ENCODE measurements at places on chromosomes 16 and 17.
A peak's percentile ranks its signal among the peaks of the same experiment; 100 is the strongest.

DNA sequence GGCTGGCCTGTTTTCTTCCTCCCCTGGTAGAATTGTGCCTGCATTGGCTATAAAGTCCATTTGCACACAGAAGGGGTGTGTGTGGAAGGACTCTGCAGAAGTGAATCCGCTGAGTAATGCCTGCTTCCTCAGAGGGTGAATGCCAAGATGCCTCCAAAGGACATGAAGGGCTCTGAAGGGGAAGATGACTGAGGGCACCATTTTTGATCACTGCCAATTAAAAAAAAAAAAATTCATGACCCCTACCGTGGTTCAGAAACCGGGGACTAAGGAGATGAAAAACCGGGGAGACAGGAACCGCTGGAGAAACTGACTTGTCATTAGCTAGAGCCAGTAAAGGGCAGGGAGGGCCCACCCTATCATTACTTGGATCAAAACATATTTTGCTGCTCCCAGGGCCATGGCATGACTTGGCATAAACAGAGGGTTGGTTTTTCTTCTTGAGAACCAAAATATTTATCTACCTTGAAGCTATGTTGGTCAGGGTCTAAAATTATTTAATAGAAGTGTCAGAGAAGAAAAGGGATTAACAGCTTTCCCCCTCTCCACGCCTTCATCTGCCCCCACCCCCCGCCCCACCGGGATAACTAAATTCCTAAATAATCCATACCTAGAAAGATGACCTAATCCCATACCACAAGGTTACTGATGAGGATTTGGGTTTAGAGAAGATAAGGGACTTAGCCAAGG is 3.6 kb upstream of the USP7 start:
- no peak for DNase-seq

DNA sequence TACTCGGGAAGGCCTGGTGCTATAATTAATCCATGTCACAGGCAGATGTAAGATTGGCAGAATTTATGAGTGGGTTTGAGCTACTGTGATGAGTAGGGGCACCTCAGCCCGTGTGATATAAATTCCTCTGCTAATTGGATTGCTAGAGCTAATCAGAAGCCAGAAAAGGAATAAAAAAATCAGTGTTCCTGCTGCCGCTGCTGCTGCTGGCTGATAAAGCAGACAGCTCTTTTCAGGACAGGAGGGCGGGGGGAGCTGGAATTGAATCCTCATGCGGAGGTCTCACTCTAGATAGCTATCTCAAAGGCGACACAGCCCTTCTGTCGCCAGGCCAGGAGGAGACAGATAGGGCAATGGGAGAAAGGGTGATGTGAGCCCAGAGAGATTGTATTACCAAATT is 182.7 kb upstream of the ZFHX3 start:
- no peak for DNase-seq

DNA sequence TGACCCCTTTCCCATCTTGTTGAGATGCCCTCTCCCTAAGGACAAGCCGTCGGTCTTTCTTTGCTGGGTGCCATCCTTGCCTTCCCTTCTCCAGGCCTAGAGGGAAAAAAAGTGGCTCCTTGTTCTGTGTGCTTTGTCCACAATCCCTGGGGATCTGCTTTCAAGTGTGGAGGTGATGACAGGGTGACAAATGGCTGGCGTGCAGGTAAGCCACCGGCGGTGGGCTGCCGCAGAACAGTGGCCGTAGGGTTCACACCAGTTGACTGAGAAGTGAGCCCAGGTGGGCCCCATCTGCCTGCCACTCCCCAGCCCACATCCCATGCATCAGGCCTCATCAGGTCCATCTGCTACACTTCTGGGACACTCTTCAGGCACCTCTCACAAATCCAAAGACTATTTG is 11.4 kb upstream of the CALB2 start:
- DNase-seq, result no peak

DNA sequence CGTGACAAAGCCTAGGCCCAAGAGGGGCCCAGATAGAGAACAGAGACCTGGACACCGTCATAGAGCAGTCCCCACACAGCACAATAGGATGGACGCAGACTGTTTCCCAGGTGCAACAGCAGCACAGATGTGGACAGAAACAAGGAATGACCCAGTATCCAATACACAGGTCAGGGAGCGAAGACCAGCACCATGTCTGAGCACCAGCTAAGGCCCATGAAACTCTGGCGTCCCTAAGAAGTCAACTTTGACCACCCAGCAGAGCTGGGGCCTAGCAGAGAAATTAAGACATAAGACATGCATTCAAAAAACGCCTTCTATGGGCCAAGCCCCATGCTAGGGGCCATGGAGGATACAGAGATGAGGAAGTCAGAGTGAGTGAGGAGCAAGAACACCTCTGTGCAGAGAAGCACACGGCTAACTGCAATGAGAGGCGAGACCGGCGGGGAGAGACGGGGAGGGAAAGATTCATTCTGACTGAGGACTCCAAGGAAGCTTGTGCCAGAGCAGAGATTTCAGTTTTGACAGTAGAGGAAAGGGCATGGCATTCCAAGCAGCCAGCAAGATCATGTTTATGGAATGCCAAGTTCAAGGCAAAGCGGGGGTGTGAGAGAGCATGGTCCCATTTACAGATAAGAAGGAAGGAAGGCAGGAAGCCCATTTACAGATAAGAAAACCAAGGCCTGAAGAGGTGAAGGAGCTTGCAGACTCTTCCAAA is 50.8 kb downstream of the PITPNM3 start:
- peak; percentile 48 for DNase-seq

DNA sequence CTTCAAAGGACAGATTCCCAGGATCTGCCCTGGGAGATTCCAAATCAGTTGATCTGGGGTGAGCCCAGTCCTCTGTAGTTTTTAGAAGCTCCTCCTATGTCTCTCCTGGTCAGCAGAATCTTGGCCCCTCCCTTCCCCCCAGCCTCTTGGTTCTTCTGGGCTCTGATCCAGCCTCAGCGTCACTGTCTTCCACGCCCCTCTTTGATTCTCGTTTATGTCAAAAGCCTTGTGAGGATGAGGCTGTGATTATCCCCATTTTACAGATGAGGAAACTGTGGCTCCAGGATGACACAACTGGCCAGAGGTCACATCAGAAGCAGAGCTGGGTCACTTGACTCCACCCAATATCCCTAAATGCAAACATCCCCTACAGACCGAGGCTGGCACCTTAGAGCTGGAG is 840 bp upstream of the CDH5 start:
- DNase-seq, result peak; percentile 32

- no peak for DNase-seq
Observed at GRCh38 chr17:2060681-2061440, 6.0 kb downstream of the HIC1 start.

DNA sequence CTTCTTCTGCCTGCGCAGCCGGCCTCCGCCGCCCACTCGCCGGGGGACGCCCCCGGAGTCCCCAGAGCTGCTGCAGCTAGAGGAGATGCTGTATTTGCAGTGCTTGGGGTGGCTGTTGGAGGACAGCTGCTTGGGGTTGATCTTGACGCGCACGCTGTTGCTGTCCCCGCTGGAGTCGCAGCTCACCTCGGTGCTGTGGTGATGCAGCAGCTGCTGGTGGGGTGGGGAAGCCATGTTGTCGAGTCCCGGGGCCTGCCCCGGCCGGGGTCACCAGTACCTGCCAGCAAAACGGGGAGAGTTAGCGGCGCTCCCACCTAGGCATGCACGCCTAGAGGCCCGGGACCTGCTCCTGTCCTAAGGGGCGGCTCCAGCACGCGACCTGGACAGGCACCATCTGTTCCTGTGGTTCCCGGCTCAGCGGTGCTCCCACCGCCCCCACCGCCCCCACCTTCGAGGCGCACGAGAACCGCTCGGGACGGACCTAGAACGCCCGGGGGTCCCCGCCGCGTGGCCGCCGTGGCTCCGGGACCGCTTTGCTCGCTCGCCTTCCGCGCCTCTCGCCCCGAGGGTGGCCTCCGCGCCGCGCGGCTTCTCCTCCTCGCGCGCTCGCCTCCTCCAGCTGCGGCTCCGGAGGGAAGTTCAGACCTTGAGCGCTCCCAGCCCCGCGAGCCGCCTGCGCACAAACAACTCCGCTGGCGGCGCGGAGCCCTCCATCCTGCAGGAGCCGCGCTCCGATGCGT is 863 bp downstream of the ADCY9 start:
- DNase-seq, result peak; percentile 92

GRCh38 chr16:67206838-67207248 is 7.9 kb downstream of the ELMO3 start:
- DNase-seq, result no peak

DNA sequence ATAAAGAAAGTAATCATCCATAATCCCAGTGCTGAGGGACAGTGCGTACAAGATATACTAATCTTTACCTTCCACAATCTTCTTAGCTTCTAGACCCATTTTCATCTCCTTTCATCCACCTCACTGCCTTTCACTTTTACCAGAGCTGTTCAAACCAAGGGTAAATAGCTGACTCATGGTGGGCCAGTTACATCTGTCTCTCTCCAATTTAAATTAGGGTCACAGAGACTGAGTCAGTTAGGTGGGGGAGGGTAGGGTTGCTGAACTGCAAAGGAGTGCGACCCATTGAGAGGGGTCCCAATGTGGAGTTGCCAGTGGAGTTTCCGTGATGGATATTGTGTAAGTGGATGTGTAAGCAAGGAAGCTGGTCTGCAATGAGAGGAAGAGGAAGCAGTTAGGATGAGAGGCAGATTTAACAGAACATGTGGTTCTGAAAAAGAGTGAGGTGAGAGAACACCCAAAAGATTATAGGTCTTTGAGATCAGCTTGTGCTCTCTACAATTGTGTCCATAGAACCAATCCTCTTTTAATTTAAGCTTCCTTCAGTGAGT is 83.5 kb downstream of the GP2 start:
- DNase-seq, result no peak

DNA sequence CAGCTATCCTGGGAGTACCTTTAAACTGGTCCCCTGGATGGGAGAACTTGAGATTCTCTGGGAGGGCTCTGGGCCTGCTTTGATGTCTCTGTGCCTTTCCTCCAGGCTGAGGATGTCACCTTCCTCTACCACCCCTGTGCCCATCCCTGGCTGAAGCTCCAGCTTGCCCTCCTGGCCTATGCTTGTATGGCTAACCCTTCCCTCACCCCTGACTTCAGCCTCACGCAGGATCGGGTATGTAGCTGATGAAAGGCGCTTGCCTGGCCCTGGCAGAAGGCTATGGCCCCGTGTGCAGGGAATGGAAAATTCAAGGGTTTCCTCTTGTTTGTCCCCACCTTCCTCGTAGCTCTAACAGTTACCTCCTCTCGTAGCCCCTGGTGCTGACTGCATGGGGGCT is 3.0 kb downstream of the TP53I13 start:
- DNase-seq, result no peak

DNA sequence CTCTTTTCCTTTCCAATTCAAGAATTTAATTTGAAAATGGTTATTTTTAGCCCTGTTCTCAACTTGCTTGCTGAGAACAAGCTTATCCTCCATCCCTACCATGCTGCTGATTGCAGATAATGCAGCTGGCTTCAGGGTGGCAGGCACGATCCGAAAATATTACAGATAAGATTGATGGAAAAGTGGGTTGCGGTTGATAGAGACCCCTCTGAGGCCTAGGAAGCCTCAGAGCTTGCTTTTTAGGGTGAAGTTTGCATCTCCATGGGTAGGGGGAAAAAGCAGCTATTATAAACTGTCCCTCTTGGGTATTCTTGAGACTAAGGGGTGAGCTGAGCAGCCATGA is 116.5 kb upstream of the GOT2 start:
- DNase-seq, result no peak
